ENCODE measurements at places on chromosomes 13 and 19.

GRCh38 chr19:21698215-21698614 lies 69.2 kb downstream of the ZNF100 start:
- DNase-seq = no peak

DNA sequence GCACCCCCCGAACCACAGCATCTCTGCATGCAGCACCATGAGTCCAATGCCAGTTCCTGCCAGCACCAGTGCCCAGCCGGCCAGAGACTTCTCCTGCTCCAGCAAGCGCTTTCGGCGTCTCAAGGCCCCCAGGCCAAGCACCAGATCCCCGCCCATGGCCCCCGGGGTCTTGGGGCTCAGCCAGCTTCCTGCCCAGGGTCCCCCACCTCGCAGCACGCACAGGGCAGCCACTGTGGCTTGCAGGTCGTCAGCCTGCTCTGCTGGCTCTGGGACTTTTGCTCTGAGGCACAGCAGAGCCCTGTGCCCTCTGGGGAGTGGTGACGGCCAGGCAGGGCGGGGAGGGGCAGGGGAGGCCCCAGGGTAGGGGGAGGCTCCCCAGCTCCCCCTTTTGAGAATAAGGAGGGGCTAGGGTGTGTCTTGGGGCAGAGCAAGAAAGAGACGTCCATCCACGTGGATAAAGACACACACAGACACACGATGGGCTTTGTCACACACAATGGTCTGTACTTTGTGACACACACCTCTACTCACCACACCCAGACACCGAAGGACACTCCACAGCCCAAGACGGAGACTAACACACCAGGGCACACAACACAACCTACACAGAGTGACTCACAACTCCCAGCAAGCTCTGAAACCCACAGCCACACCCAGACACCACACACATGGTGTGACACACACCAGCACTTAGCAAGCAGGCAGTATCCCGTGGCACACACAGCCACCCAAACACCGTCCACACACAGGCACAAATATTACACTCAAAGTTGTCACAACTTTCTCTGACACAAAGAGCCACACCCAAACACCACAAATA lies at the start of gene KCNN4:
Gene KCNN4 (minus strand): TSS at position 268 of the 820 bp plus-strand sequence. CDS start 112 bp downstream, at position 156.
- no peak for DNase-seq

DNA sequence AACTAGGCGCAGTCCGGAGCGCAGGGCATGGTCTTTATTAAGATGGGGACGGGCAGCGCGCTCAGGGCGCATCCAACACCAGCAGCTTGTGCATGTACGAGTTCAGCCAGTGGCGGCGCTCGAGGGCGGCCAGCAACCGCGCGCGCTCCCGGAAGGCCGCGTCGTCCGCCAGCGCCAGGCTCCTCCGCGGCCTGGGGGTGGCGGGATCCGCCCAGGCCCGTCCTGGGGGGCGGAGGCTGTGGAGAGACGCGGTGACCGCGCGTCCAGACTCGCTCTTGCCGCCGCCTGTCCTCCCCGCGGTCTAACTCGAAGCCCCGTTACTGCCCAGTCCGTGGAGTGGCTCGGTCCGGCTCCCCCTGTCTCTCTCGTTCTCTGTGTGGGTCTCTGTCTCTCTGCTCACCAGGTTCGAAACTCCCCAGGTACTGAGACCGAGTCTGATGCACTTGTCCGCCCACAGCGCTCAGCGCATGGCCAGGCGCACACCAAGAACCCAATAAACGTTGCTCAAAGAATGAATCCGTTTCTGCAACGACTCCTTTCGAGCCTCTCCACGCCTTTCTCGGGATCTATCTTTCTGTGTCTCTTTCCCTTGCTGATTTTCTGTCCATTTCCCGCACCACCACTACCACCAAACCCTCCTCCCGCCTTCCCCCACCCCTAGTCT lies 702 bp downstream of the PTH2 start:
- DNase-seq = no peak

- DNase-seq = no peak
Observed at GRCh38 chr19:29483944-29484581, 41.7 kb upstream of the VSTM2B start.

DNA sequence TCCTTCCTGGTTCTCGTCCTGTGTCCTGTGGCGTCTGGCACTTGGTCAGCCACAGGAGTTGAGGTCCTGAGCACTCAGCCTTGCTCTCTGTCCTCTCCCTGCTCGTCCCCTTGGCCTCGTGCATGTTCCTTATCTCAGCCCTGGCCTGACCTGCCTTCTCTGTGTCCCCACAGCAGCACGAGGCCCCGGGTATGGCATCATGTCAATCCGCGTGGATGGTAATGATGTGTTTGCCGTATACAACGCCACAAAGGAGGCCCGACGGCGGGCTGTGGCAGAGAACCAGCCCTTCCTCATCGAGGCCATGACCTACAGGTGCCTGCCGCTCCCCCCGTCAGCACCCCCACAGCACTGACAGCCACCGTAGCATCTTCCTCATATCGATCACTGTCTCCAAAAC lies 4.7 kb downstream of the B3GNT8 start:
- no peak for DNase-seq

- no peak for DNase-seq
Observed at GRCh38 chr13:69458013-69458412, 649.6 kb upstream of the ATXN8OS start.

DNA sequence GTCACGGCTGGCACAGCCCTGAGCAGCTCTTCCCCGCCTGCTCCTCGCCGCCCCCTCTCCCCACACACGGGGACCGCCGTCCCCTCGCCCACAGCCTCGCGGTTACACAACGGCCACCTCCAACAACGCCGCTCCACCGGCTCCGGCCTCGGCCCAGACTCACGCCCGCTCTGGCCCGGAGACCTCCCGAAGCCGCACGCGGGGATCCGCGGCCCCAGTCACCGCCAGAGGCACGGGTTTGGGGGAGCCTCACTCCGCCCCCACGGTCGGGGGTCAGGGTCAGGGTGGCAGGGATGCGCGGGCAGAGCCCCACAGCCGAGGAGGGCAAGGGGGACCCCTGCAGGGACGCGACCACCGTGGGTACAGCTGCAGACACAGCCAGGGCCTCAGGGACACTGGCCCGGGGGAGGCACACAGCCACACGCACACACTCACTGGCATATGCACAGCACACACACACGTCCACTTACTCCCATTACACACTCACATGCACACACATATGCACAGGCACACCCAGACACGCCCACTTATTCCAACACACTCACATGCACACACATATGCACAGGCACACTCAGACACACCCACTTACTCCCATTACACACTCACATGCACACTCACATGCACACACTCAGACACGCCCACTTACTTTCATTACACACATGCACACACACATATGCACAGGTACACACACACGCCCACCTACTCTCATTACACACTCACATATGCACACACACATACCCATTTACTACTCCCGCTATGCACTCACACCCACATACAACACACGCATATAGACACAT lies 1.6 kb downstream of the TTYH1 start:
- DNase-seq = no peak

DNA sequence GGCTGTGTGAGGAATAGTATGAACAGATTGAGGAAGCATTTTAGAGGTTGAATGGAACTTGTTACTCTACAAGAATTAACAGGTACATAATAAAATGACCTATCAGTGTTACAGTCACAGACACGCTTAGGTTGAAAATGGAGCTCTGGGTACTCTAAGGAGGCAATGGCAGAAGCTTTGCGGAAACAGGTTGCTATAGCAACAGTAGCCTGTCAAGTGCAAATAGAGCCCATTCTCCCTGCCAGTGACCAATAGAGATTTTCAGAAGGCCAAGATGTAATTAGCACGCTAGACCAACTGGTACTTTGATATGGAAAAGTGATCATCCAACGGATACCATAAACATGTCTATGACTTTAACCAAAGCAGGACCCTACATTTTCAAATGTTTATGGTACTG lies 148.5 kb upstream of the FREM2 start:
- DNase-seq = no peak

DNA sequence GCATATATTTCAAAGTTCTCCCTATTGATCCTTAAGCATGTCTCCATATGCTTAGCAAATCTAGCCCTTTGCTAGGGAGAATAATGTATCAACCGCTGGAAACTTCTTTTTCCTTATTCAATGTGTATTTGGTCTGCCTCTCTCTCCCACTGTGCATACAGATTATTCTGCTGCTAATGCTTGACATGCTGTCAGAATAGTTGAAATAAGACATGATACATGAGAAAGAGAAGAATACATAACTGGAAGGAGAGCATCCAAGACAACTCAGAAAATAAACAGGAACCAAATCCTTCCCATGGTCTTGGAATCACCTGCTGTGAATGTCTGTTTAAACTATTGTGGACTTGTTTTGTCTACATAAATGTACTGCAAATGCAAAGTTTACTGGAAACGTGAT lies 1103.0 kb downstream of the EFNB2 start:
- DNase-seq = no peak

GRCh38 chr19:1591421-1592023 lies 1.1 kb downstream of the MBD3 start:
- peak; percentile 59 for DNase-seq

GRCh38 chr19:17394891-17395415 lies 957 bp upstream of the CCDC194 start:
- DNase-seq = no peak

GRCh38 chr19:51607920-51608562 lies 22.2 kb downstream of the SIGLEC5 start:
- DNase-seq = peak; percentile 13

DNA sequence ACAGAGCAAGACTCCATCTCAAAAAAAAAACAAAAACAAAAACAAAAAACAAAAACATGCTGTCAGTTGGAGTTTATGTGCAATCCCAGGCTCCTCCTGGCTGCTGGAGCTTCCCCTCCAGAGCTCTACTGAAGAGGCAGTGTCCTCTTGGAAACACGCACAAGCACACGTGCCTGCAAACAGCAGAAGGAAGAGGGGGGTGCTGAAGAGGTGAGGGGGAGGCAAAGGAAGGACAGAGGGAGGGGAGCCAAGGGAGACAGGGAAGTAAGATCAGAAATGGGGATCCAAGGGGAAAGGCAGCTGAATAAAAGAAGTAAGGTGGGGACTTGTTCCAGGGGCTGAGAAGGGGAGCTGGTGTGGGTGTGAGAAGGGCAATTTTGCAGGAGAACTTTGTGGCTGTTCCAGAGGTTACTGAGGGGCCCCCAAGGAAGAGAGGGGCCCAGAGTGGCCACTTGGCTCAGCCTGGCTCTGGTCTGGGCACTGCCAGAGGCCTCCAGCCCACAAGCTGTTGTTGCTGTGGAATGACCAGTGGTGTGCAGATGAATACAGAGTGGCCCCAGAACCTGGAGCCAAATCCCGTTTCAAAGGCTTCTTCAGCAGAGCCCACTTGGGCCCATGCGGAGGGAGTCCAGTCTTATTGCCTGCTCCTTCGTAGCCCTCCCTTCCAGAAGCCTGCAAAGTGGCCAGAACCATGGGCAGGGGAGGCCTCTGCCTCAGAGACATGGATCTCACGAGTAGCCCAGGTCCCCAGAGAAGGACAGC lies 34.4 kb downstream of the LYL1 start:
- no peak for DNase-seq

GRCh38 chr13:36553491-36553890 lies 120.3 kb upstream of the SERTM1 start:
- DNase-seq = no peak

GRCh38 chr13:25686831-25687470 lies 315.2 kb downstream of the ATP8A2 start:
- DNase-seq = no peak

DNA sequence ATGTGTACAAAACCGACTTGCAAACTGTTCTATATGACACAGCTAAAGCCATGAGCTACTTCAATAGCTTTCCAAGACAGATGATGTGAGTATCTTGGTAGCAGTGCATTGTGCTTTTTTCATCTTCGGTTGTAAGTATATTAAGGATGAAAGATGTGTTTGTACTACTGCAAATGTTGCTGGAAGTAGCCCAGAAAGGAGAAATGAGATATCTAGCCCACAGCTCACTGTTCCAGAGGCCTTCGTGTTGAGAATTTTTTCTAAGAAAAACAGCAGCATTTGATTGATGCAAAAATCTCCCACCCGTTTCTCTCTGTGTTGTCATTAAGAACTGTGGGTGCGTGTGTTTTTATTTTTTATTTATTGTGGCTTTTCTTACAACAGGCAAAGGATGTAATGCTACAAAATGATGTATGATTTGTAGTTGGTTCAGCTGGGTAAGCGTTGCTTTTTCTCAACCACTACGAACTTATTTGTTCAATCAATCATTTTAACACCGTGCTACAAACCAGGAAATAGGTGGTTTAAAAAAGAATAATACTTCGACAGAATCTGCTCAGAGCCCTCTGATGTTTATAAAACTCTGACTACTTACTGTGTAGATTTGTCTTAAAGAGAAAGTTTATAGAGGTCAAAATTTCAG lies 41.6 kb upstream of the RFC3 start:
- no peak for DNase-seq

- no peak for DNase-seq
Observed at GRCh38 chr13:111278743-111279652, 41.4 kb upstream of the TEX29 start.

DNA sequence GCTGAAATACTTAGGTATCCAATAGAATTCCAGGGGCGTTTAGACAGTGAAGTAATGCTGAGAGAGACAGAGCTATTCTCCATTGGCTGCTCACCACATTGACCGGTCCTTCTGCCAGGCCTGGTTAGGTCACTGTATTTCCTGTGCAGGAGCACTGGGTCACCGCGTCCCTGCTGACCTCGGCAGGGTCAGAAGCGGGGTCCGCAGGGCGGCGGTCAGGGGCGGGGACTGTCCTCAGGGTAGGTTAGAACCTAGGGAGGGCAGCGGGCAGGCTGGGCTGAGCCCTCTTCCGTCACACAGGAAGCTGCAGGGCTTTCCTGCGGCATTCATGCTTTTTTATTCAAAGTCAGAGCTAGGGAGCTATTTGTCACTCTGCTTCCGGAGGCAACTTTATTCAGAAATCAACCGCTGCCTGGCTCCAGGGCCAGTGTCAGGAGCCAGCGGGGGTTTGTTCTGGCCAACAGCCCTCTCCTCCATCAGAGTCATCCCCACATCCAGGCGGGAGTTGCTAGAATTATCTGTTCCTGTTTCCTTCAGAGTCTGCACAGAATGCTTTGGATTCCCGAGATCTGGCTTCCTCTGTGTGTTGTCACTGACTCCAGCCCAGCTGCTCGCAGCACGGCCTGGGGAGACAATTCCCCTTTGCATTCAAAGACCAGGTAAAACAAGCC lies 81.2 kb upstream of the WASF3 start:
- no peak for DNase-seq

- DNase-seq = no peak
Observed at GRCh38 chr13:114120591-114121011, 11.8 kb downstream of the RASA3 start.

- no peak for DNase-seq
Observed at GRCh38 chr19:33758541-33759013, 38.1 kb upstream of the KCTD15 start.
